ENCODE measurements at places on chromosomes 4 and X. TPM values are rescaled to one million over a fixed set of nuclear protein-coding genes. Genes with fewer than 3 reads are reported as not detected.

DBET gene
- total RNA-seq: not detected

ODAPH gene
- total RNA-seq: not detected

GRCh38 chrX:100969936-100970335 is 428 bp downstream of the ARL13A start:
- H3K36me3 ChIP-seq: no peaks in the 10 kb centered on the region
- no peak overlapping the region for H3K27ac ChIP-seq
- no peak for DNase-seq
- H3K4me1 ChIP-seq: no peaks in the 10 kb centered on the region
- no peak overlapping the region for H3K4me3 ChIP-seq

- no peaks in the 10 kb centered on the region for H3K36me3 ChIP-seq
- no peak overlapping the region for H3K27ac ChIP-seq
- no peak for DNase-seq
- no peak overlapping the region for H3K4me3 ChIP-seq
Measured at GRCh38 chr4:83329521-83330110, 5.0 kb downstream of the HPSE start.

DNA sequence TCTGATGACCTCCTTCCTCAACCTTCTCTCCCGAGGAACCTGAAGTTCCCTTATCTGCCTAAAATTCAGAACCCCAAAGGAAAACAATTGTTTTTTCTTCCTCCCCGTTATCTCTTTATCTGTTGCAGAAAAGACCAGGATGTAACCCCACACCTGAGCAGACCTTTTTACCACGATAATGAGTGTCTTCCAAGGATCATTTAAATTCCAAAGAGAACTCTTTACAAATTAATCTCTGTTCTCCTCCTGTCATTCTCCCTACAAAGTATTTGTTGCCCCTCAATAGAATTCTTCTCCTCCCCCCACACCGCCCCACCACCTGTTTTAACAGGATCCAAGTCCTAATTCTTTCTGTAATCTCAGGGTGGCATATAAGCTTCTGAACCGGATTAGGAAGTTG is 78.5 kb upstream of the NLGN4X start:
- no peak for DNase-seq
- H3K4me1 ChIP-seq: no peaks in the 10 kb centered on the region
- H3K27ac ChIP-seq: no peak overlapping the region
- H3K4me3 ChIP-seq: no peak overlapping the region

ESX1 gene
- not detected for total RNA-seq

DNA sequence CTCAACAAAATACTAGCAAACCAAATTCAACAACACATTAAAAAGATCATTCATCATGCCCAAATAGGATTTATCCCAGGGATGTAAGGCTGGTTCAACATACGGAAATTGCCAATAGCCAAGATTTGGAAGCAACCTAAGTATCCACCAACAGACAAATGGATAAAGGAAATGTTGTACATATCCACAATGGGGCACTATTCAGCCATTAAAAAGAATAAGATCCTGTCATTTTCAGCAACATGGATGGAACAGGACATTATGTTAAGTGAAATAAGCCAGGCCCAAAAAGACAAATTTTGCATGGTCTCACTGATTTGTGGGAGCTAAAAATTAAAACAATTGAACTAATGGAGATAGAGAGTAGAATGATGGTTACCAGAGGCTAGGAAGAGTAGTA is 82.0 kb upstream of the FAM241A start:
- H3K27me3 ChIP-seq: no peaks in the 10 kb centered on the region
- H3K27ac ChIP-seq: no peak overlapping the region
- DNase-seq: no peak
- no peak overlapping the region for H3K4me3 ChIP-seq
- no peaks in the 10 kb centered on the region for H3K36me3 ChIP-seq

GRCh38 chr4:153931804-153932203 is 142.9 kb upstream of the SFRP2 start:
- no peaks in the 10 kb centered on the region for H3K36me3 ChIP-seq
- no peaks in the 10 kb centered on the region for H3K27me3 ChIP-seq
- H3K4me3 ChIP-seq: no peak overlapping the region
- DNase-seq: no peak
- H3K27ac ChIP-seq: no peak overlapping the region
- H3K4me1 ChIP-seq: peaks cover 4% of the 10 kb centered on the region

- no peaks in the 10 kb centered on the region for H3K4me1 ChIP-seq
- peak; percentile 27 for DNase-seq
Measured at GRCh38 chr4:41976775-41977516, 4.6 kb upstream of the DCAF4L1 start.

GRCh38 chr4:15793506-15794363 is 15.6 kb downstream of the CD38 start:
- H3K36me3 ChIP-seq: no peaks in the 10 kb centered on the region
- H3K4me3 ChIP-seq: no peak overlapping the region
- no peaks in the 10 kb centered on the region for H3K27me3 ChIP-seq
- no peaks in the 10 kb centered on the region for H3K4me1 ChIP-seq
- no peak for DNase-seq

HSFX2 gene
- not detected for total RNA-seq

SAGE1 gene
- not detected for total RNA-seq

GRCh38 chr4:77959566-77960338 is 97.1 kb downstream of the MRPL1 start:
- H3K4me1 ChIP-seq: no peaks in the 10 kb centered on the region
- peaks cover 3% of the 10 kb centered on the region for H3K36me3 ChIP-seq
- H3K4me3 ChIP-seq: no peak overlapping the region
- no peak overlapping the region for H3K27ac ChIP-seq

EIF1AX gene
- 26.3 TPM for total RNA-seq

- no peaks in the 10 kb centered on the region for H3K27me3 ChIP-seq
- no peaks in the 10 kb centered on the region for H3K4me1 ChIP-seq
- DNase-seq: no peak
- H3K27ac ChIP-seq: no peak overlapping the region
- no peak overlapping the region for H3K4me3 ChIP-seq
Measured at GRCh38 chr4:99971453-99972111, 21.5 kb upstream of the H2AZ1 start.

- no peaks in the 10 kb centered on the region for H3K36me3 ChIP-seq
- DNase-seq: no peak
- no peaks in the 10 kb centered on the region for H3K4me1 ChIP-seq
- no peaks in the 10 kb centered on the region for H3K27me3 ChIP-seq
Measured at GRCh38 chrX:50798783-50799182, 15.2 kb downstream of the SHROOM4 start.

HELT gene
- total RNA-seq: not detected

TEX11 gene
- not detected for total RNA-seq

PFKFB1 gene
- total RNA-seq: 0.87 TPM

- peak within 1 kb of the TSS; percentile 75 for H3K4me3 ChIP-seq
- peak; percentile 86 for DNase-seq
- no peaks in the 10 kb centered on the region for H3K27me3 ChIP-seq
- peak within 1 kb of the TSS; percentile 96 for H3K27ac ChIP-seq
- H3K36me3 ChIP-seq: no peaks in the 10 kb centered on the region
Measured at GRCh38 chrX:132219343-132219768, at the start of gene RAP2C. Gene RAP2C, minus strand, starts transcription at chrX:132219447. Its CDS starts 2,179 bp downstream, at chrX:132217268.

GRCh38 chr4:169756971-169757574 is 671 bp downstream of the HPF1 start:
- peak; percentile 11 for DNase-seq
- H3K4me1 ChIP-seq: peaks cover 24% of the 10 kb centered on the region
- H3K27me3 ChIP-seq: no peaks in the 10 kb centered on the region
- peaks cover 14% of the 10 kb centered on the region for H3K36me3 ChIP-seq
- H3K27ac ChIP-seq: peak overlapping the region; percentile 73

DNA sequence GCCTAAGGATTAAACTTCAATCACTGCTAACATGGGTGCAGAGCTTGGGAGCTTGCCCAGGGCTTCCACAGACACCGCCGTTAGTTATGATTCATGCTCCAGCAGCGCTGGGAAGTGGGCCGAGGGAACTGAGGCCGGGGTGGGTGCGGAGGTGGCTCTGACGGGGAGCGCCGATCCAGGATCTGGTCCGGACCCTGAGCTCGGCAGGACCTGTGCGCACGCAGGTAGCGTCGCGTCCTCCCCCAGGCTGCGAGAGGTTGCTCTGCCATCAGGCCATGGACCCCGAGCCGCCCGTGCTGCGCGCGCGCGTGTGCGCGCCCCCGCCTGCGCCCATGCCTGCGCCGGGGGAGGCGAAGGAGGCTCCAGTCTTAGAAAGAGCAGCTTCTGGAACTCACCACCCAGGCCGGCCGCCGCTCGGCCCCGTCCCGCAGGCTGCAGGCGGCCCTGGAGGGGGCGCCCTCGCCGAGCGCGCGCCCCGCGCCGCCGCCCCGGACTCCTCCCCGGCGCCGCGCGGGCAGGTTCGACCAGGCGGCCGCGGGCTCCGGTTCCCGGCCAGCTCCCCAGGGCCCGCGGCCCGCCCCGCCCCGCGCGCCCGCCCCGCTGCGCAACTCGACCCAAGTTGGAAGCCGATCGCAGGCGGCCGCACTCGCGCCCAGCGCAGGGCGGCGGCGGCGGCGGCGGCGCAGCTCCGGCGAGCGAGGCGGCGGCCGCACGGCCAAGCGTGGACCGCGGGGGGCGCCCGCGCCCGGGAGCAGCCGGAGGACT is 732 bp upstream of the ADRA2C start:
- H3K27me3 ChIP-seq: peaks cover 38% of the 10 kb centered on the region
- H3K4me3 ChIP-seq: peak overlapping the region; percentile 38
- peak; percentile 32 for DNase-seq
- peaks cover 26% of the 10 kb centered on the region for H3K4me1 ChIP-seq

- no peak for DNase-seq
- H3K27ac ChIP-seq: peak overlapping the region; percentile 37
- no peaks in the 10 kb centered on the region for H3K4me1 ChIP-seq
Measured at GRCh38 chr4:76639288-76639687, 204.3 kb downstream of the SHROOM3 start.

DNA sequence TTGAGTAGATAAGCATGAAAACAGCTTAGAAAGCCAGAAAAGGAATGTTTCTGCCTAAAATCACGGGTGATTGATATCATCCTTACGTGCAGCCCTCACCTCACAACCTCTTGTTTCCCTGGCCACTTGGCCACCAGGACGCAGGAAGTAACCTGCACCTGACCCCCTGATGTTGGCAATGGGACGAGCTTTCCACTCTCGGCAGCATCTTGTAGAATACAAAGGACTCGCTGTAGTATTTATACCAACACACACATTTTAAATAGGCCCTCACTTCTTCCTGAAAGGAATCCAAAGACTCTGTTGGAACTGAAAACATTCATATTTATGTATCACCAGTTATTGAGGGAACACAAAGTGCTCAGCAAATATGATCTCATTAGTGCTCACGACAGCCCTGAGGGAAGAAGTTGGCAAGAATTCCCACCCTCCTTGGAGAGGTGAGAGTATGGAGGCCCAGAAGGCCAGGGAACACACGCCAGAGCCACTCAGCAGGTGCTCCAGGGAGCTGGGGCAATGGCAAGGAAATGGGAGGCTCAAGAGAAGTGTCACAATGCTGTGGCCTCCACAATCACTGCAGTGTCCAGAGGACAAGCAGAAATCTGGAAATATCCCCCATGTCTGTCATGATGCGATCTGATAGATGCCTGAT is 103.3 kb upstream of the KIT start:
- H3K4me1 ChIP-seq: peaks cover 4% of the 10 kb centered on the region
- no peaks in the 10 kb centered on the region for H3K27me3 ChIP-seq
- no peaks in the 10 kb centered on the region for H3K36me3 ChIP-seq
- H3K27ac ChIP-seq: no peak overlapping the region
- no peak overlapping the region for H3K4me3 ChIP-seq

WDFY3 gene
- total RNA-seq: 14.5 TPM

BCOR gene
- total RNA-seq: 45.5 TPM

PRIMPOL gene
- 32.4 TPM for total RNA-seq

GRCh38 chrX:115147220-115147619 is 42.0 kb upstream of the RBMXL3 start:
- H3K4me1 ChIP-seq: no peaks in the 10 kb centered on the region
- no peaks in the 10 kb centered on the region for H3K36me3 ChIP-seq
- no peak overlapping the region for H3K27ac ChIP-seq
- H3K4me3 ChIP-seq: no peak overlapping the region
- DNase-seq: peak; percentile 5

H2BW2 gene
- total RNA-seq: not detected

CYLC1 gene
- not detected for total RNA-seq

GRCh38 chr4:141133999-141134995 is 1.0 kb upstream of the RNF150 start:
- peak; percentile 47 for DNase-seq
- H3K4me1 ChIP-seq: peaks cover 31% of the 10 kb centered on the region
- no peaks in the 10 kb centered on the region for H3K36me3 ChIP-seq
- peaks cover 52% of the 10 kb centered on the region for H3K27me3 ChIP-seq

Data from stomach (tissue), 19 donors.